ENCODE measurements at places on chromosomes 4 and X.
A peak's percentile ranks its signal among the peaks of the same experiment; 100 is the strongest.

- DNase-seq, result peak; percentile 20
Measured at GRCh38 chr4:186587416-186588018, 32.1 kb upstream of the MTNR1A start.

DNA sequence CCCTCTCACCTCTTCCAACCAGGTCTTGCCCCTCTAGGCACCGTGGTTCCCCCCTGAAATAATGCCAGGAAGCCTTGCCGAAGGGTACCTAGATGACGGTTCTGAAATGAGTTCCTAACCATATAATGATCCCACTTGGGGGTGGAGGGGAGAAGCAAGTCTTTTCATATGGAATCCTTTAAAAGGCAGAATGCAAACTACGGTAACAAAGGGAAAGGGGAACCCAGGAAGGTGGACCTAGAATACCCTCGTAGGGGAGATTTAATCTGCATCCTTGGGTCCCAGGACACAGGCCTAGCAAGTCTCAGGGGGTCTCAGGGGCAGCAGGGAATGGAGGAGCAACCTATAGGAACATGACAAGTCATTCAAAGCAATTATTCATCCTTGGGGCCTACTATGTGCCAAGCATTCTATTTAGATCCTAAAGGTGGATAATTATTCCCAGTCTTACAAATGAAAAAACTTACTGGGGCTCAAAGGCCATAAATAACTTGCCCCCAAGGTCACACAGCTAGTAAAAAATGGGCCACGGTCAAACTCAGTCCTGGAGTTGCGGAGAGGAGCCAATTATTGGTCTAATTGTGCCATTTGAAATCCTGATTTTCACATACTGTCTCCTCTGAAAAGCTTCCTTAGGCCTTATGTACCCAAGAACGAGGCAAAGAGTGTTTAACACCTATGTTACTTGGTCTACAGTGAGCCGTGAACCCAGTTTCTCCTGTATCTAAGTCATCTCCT, 8.8 kb downstream of the BCOR start:
- DNase-seq, result no peak

- DNase-seq, result no peak
Measured at GRCh38 chrX:13939741-13940597, 89.7 kb downstream of the GEMIN8 start.

- no peak for DNase-seq
Measured at GRCh38 chrX:103414561-103414960, 38.2 kb downstream of the BEX3 start.

- peak; percentile 12 for DNase-seq
Measured at GRCh38 chrX:149504226-149504914, 736 bp downstream of the IDS start.

GRCh38 chrX:153469811-153470410, 465 bp downstream of the HAUS7 start:
- peak; percentile 36 for DNase-seq

DNA sequence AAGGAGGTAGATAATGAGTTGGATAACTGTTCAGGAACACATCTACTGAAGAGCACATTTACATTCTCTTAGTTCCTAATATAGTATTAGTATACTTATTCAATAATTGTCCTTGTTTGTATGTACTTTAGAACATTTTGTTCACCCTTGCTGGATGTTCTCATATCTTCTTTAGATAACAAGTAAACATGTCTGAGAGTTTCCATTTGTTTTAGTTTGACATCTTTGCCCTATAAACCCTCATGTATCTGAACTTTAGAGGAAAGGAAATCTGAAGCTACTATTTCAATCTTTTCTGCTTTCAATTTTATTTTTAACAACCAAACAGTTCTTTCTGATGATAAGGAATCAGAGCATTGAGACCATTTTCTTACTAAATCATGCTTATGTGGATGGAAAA, 518.6 kb downstream of the RPA4 start:
- DNase-seq, result no peak

DNA sequence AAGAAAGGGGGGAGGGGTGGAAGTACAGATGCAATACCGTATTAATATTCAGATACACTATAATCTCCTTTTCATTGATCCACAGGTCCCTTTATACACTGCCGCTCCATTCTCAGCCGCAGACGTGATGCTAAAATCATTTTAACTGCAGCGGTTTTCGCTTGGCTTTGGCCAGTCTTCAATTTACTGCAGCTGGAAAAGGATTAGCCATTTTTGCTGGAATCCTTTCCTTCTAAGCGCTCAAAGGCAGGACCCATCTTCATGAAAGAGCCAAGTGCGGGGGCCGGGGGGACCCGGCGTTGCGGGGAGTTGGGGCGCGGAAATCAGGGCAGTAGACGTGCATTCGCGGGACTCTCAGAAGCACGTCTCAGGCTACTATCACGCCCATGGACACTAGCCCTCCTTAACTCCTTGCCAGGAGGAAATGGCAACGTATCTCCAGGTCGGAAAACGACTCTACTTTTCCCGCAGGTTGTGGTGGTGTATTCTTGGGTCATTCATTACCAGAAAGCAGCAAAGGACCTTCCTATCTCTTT, 1.7 kb upstream of the PCDH10 start:
- DNase-seq, result peak; percentile 47

DNA sequence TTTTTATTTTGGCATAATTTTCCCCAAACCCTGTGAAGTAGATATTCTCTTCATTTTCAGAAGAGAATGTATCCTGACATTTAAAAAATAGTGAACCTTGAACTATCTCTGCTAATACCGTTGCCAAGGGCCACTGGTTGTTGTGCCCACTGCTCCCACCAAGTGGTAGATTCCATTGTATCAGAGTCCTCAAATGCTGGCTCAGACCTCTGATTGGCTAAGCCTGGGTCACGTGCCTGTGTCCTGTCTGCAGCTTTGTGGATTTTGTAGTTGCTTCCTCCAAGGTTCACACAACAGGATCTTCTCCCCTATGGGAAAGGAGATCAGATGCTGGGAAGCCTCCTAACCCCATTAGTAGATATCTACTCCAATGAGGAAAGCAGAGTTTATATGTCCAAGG, 104.8 kb upstream of the CASK start:
- no peak for DNase-seq

DNA sequence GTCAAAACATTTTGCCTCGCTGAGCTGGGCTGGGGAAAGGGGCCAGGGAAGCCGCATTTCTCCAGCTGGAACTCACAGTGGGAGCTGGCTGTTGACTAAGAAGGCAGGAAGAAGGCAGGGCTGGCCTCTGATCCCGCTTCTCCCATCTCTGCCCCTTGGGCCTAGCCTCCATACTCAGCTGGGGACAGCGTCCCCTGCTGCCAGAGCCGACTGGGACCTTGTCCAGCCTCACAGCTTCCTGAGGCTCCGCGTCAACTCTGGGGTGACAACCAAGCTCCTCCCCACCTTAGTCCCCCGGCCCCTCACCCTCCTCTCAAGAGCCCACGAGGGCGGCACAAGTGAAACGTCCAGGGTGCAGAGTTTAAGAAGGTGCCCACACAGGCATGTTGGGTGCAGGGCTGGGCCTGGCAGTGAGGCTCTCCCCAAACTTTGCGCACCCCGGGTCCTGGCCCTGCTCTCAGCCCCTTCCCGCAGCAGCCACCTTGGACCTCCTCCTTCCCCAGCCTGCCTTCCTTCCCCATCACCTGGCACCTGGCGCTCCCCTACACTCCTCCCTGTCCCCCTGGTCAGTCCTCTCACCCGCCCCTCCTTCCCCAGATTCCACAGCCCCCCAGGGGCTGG, 100.8 kb downstream of the PSAPL1 start:
- no peak for DNase-seq

DNA sequence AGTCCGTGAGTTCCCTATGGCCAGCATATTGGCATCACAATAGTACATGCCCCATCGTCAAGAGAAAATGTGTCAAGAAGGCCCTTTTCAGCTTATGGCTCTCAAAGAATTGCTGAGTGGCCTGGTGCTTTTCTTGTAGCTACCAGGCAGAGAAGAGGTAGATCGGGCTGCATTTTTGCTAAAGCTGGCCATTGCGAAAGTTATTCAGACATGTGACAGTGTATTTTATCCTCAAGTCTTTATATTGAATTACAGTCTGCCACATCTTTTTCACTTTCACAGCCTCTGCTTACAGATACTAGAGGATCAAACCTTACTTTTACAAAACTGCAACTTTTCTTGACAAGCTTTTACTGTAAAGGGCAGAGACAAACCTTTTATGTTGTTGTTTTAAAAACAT, 261.5 kb upstream of the IGFBP7 start:
- DNase-seq, result no peak

DNA sequence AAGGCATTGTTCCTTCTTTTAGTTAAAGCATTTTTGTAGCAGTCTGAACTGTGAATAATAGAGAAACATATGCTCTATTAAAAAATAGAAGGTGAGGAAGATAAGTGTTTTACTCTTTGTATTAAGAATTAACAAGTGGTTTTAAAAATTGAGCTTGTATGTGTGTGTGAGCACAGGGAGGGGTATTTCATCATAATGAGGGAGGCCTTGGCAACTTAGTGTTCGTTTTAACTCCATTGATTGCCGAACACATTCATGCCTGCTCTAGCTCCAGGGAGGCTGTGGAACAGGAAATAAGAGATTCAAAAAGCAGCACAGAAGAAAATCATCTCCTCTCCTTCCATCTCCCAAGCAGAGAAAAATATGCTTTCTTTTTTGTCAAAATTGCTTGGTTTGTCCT, 14.8 kb downstream of the SHROOM3 start:
- no peak for DNase-seq

GRCh38 chr4:107531927-107532326, 188.1 kb downstream of the PAPSS1 start:
- no peak for DNase-seq

DNA sequence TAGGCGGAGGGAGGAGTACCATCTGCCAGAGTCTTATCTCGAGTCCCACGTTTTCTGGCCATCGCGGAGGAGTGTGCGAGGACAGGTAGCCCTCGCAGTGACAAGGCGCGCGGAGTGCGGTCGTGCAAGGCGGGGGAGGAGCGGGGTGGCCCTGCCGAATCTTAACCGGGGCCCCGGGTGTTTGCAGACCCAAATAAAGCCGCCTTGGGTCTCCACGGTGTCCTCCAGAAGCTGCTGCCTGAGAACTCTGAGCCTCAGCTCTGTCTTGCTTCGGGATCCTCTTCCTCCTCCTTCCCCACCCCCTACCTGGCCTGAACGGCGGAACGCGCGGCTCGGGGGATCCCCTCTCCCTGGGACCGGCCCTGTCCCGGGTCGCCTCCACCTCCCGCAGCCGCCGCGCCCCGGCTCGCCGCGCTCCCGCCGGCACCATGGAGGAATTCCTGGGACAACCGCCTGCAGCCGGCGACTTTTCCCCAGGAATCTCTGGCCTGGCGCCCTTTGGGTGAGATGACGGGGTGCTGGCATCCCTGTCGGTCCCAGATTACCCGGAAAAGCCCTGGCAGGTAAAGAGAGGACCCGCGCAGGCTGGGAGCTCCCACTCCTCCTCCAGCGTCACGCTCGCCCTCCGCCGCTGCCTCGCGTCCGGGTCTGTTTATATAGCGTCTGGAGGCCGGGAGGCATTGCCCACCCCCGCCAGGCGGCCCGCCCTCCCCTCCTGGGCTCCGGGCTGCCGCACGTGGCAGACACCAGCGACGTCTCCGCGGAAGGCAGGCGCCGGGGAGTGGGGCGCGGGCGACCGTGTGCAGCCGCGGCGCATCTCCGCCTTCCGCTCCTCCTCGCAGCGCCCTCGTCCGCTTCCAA, at the start of gene GALNTL6:
GALNTL6 (plus strand) TSS at position 740 of the 861 bp plus-strand sequence.
- peak; percentile 34 for DNase-seq

GRCh38 chr4:3345384-3345783, 52.6 kb downstream of the RGS12 start:
- DNase-seq, result no peak

DNA sequence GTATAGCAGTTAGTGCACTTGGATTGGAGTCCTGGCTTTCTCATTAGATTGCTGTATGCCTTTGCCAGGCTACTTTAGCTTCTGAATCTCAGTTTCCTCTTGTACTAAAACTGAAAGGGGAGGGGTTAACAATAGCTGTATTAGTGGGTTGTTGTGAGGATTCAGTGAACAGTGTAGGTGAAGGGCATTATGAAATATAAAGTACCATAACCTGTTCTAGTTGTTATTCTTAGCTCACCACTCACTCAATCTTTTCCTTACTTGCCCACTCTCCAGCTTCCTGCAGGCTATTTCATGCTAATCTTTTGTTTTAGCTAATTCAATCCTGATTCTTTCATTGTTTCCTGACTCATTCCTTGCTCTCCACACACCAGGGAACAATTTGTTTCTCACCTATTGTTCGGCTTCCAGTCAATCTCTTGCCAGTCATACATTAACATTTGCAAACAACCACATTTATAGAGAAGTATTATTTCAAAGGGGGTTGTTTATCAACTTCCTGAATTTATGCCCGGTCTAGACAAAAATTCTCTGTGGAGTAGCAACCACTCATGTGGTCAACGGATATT, 50.6 kb upstream of the EDA start:
- no peak for DNase-seq

DNA sequence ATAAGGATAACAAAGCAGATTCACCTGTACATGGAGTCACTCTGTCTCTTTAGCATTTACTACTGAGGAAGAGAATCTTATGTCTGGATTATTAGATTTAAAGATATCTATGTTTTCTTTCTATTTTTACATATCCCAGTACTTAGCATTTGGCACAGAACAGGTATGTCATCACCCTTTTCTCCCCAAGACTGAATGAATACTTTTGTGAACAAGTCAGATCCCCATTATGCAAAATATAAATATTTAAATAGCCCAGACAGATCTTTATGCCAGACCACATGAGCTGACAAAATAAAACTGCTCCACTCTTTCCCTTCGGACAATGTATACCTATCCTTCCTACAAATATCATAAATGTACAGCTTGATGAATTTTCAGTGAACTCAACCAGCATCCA, 94.5 kb downstream of the CASK start:
- no peak for DNase-seq

GRCh38 chrX:115364670-115365069, 75.2 kb downstream of the LUZP4 start:
- DNase-seq, result peak; percentile 3

- no peak for DNase-seq
Measured at GRCh38 chr4:147772459-147772969, 40.6 kb downstream of the ARHGAP10 start.

- no peak for DNase-seq
Measured at GRCh38 chr4:93659629-93660028, 168.9 kb upstream of the ATOH1 start.

DNA sequence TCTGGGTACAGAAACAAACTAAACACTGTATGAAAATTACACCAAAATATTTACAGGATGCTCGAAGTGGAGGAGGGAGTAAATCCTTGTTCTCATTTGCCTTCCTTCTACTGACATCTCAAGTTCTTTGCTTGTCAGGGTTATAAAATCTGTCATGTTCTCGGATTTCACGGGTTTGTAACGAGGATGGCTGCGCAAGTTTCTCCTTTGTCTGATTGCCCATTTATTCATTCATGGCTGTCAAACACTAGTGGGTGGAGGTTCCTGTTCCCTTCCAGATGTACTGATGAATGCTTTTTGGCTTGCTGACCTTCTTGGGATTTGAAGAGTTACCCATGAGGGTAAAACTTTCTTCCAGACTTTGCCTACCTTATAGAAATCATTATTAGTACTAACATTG, 206.9 kb downstream of the SPCS3 start:
- DNase-seq, result no peak

GRCh38 chr4:145839151-145839550, 99.5 kb downstream of the ZNF827 start:
- DNase-seq, result no peak

- DNase-seq, result no peak
Measured at GRCh38 chr4:10105920-10106319, 10.7 kb downstream of the WDR1 start.

GRCh38 chrX:151753313-151754046, 18.9 kb downstream of the CNGA2 start:
- DNase-seq, result peak; percentile 10
